ENCODE measurements at places on chromosomes 2 and 18.

GRCh38 chr2:41966920-41967319 lies 80.9 kb upstream of the PKDCC start:
- DNase-seq, result peak; percentile 5

DNA sequence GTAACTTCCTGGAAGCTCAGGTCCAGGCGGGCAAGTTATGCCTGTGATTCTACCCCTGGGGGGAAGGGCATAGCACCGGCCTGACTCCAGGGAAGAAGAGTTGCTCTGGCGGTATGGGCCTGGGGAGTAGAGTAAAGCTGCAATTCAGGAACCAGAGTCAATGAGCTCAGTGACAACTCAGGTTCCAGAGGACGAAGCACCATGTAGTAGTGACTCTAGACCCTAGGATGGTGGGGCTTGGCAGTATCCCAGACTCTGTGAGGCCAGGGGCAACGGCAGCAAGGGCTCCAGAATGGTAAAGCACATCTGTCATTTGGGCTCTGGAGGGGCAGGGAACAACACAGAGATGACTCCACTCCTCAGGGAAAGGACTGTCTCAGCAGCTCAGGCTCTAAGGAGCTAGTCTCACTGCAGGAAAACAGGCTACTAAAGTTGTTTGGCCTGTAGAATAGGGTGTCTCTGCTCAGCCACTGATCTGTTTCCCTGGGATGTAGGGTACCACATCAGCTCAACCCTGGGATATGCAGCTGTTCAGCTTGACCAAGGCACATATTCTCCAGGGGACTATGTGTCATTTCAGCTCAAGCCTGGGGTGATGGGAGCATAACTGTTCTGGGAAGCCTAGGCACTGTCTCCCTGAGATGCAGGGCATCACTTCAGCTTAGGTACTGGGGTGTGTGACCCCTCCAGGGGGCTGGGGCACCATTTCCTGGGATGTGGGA lies 36.2 kb upstream of the RHOB start:
- DNase-seq, result no peak

GRCh38 chr2:5690718-5691220 lies 1.4 kb upstream of the SOX11 start:
- DNase-seq, result no peak

DNA sequence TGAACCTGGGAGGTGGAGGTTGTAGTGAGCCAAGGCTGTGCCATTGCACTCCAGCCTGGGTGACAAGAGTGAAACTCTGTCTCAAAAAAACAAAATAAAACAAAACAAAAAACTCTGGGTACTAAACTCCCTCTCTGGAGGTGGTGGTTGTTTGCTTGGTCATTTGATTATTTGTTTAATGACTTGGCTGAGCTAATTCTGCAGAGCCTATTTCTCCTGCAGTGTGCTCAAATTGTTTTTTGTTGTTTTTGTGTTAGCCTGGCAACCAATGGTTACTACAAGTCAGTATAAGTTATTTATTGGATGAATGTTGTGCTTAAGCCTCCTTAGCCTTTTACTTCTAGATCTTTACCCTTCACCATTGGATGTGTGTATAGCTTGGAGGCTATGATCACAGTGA lies 387.5 kb downstream of the ADCYAP1 start:
- no peak for DNase-seq

DNA sequence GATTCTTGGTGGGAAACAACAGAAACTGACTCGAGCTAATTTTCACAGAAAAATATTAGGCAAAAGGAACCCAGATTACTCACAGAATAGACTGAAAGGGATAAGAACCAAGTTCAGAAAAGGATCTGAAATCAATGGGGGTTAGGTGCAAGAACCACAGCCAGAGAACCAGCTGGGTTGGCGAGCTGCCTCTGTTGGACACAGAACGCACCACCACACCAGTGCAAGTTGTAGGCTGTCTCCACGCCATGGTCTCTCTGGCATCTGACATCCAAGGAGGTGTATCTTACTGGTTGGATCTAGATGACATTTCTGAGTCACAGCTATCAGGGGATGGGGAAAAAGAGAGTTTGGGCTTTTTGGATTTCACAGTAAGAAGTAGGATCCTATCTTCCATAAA lies 18.6 kb upstream of the ONECUT2 start:
- DNase-seq, result no peak

- DNase-seq, result peak; percentile 42
These were observed 5.4 kb downstream of the RAB11FIP5 start for GRCh38 chr2:73107211-73107926.

GRCh38 chr2:200028998-200029397 lies 73.6 kb downstream of the MAIP1 start:
- no peak for DNase-seq

DNA sequence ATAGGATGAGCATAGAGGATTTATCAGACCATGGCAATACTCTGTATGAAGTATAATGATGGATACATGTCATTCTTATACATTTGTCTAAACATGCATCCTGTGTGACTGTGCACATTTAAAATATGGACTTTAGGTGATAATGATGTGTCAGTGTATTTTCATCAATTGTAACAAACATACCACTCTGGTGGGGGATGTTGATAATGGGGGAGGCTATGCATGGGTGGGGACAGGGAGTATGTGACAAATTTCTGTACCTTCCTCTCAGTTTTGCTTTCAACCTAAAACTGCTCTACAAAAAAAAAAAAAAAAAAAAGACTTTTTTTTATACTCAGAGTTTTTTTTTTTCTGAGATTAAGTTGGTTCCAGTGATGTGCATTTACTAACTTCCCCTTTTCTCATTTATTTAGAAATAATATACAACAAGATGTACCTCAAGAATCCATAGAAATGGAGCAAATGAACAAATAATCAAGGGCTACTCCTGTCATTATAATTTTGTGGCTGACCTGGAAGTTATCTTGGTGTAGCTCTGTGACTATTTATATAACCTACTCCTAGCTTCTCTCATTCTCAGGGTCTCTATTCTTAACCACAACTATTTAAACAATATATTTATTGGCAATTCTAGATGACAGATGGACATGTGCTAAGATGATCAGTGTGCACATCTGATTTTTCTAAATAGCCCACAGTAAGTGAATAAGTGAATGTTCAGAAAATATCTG lies 108.9 kb upstream of the ITGA4 start:
- DNase-seq, result no peak

GRCh38 chr2:190904640-190905261 lies 24.1 kb downstream of the GLS start:
- no peak for DNase-seq

DNA sequence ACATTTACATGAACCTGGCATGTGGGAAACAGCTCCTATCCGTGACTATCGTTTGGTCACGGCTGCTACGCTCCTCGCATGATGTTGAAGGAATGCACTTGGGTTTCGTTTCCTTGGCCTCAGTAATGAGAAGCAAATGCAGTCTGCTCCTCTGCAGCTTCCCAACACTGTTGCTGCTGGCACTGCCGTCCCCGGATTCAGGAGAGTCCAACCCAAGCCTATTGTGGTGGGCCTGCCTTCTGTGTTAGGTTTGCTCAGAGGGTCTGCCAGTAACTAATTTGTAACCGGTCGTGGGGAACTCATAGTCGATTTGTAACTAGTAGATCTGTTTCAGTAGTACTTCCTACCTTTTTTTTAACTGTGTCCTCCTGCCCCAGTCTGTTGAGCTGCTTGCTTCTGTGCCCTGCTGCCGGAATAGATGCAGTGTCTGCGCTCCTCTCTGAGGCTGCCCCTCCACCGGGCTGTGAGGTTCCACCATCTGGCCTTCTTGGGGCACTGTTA lies 58.4 kb downstream of the WDSUB1 start:
- DNase-seq, result no peak

- DNase-seq, result no peak
These were observed 1624.2 kb downstream of the LRP1B start for GRCh38 chr2:140506606-140507005.

DNA sequence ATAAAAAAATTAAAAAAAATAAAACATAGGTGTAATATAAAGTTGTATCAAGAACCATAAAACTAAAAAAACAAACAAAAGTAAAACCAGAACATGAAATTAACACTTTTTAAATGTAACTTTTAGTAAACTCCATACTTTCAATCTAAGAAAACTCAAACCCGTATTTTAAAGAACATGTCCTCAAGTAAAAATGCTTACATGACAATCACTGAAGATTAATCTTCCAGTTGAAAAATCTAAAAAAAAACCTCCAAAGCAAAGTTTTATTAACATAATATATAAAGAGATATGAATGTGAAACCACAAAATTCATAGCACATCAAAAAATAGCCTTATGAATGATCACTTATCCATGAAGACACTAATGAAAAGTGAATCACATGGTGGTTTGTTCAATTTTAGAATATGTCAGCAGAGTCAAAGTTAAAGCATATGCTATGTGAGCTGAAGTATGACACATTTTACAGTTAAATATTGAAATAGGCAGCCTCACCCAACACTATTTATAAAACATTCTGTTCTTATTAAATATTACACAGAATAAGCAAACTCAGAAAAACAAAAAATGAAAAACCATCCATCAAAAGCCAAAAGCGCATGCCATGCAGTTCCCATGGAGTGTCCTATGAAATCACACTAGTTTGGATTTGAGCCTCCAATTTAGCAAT lies 23.1 kb upstream of the CHAC2 start:
- no peak for DNase-seq

- no peak for DNase-seq
These were observed 589.0 kb upstream of the ACVR2A start for GRCh38 chr2:147255812-147256211.

GRCh38 chr2:234690569-234691213 lies 193.8 kb upstream of the ARL4C start:
- DNase-seq, result no peak

DNA sequence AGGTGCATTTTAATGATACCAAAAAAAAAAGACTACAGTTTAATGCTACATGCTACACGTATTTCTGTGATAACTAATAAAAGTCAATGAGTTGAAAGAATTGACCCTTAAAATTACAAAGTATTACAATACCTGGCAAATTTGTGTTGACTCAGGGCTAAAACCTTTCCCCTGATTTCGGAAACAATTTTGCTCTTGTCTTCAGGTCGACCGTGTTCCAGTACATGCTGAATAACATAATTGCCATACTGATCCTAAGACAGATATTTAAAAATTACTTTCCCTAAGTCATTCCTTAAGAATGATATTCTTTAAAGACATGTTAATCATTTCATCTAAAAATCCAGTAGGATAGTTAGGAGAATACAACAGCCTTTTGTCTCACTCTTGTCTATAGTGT lies 29.8 kb upstream of the SDC1 start:
- no peak for DNase-seq

DNA sequence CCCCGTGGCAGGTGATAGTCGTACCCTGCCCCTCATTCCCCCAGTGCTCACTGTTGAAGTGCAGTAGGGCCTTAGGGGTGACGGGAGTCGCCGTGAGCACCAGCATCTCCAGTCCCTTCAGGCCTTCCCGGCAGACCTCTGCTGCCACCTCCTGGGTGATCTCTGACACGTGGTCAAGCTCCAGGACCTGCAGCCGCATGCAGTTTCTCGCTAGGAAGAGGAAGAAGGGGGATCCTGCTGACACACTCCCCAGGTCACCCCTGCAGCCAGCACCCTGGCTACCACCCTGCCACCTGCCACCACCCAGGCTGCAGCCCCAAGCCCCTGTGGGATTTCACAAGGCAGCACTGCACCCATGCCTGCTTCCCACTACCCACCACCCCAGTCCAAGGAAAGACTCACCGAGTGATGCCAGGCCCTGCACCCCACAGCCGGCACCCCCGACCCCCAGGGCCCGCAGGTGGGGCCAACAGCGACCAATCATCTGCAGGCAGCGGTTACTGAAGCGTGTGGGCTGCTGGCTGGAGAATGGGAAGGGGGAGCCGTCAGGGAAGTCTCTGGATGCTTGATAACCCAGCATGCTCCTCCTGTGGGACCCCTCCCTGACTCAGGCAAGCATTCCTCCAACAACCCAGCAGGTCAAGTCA lies 23.8 kb downstream of the FBXO41 start:
- DNase-seq, result no peak

DNA sequence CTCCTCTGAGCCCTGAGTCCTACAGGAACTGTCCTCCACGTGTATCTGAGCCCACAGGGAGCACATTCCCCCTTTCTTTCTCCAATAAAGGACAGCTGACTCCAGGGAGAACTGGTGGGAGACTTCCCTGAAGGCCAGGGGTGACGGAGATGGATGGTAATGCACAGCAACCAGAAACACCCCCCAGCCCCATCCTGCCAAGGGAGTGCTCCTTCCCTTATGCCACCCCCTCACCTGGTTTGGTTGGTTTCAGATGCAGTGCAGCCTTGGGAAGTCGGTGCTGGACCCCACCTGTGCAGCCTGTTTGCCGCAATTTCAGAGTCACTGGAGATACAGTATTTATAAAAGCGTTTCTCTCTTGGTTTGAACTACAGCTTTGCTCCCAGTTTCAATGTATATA lies 24.0 kb downstream of the GPR55 start:
- no peak for DNase-seq

DNA sequence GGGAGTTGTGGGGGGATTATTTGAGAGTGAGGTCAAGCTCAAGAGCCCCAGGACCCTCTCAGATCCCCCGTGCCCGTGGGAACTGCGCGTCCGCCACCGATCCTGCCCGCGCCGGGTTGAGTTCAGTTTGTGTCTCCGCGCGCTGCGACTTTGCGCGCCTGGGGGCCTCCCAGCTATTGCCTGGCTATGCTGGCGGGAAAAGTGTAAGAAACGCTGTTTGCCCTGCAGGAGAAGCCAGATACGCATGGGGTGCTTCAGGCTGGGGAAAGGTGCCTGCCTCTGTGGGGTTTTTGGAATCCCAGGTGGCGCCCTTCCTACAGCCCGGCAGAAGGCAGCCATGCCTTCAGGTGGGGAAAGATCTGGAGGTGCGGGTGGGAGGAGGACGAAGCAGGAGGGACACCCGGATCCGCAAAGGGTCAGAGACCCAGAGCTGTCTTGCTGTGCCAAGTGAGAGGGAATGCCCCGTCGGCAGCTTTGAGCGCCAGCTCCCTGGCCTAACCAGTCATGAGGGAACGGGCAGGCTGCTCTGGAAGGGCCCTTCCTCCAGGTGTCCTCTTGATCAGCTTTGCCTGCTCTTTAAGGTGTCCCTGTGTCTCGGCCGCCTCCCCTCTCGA lies 22.5 kb downstream of the TEX44 start:
- DNase-seq, result no peak

GRCh38 chr2:117960231-117960630 lies 53.6 kb downstream of the CCDC93 start:
- DNase-seq, result no peak

GRCh38 chr2:85718009-85718391 lies 23.8 kb downstream of the GNLY start:
- no peak for DNase-seq

DNA sequence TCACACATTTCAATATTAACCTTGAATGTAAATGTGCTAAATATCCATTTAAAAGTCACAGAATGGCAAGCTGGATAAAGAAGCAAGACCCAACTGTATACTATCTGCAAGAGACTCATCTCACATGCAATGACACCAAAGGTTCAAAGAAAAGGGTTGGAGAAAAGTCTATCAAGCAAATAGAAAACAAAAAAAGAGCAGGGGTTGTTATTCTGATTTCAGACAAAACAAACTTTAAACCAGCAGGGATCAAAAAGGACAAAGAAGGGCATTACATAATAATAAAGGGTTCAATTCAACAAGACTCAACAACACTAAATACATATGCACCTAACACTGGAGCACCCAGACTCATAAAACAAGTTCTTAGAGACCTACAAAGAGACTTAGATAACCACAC lies 14.5 kb upstream of the UNC80 start:
- no peak for DNase-seq
